ENCODE measurements at places on chromosomes 2 and 18.

DNA sequence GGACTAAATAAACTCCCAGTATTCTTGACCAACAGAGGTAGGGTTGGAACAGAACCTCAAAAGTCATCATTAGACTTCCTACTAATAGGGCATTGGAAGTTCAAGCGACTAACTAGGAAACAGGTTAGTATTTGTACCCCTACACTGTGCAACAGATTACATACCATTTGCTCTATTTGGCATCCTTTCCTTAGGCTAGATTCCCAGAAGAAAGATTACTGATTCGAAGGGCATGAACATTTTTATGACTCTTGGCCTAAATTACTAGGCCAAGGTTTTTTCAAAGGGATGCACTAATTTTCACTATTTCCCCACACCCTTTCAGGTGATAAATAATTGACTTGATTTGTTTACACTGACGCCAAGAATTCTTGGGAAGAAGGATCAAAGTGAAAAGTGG lies 104.8 kb upstream of the CYP1B1 start:
- DNase-seq = no peak

DNA sequence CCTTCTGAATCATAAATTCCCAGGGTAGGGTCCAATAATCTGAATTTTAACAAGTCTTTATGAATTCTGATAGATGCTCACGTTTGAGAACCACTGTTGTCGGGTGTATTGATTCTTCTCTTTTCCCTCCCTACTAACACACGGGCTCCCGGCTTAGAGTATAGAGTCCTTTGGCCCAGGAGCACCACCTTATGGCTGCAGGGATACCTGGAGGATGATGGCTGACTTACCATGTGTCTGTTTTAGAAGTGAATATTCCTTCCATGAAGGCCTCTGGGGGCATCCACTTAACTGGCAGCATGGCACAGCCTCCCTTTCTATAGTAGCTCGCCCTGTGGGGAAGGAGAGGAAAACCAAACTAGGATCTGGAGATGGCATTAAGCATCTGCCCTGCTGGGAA lies 91.7 kb downstream of the CLIP4 start:
- DNase-seq = no peak

GRCh38 chr2:27177441-27178351 lies 28.9 kb downstream of the TCF23 start:
- DNase-seq = no peak

GRCh38 chr2:157194097-157194688 lies 63.3 kb upstream of the GALNT5 start:
- DNase-seq = no peak

GRCh38 chr2:165535471-165535870 lies 66.0 kb downstream of the CSRNP3 start:
- no peak for DNase-seq

DNA sequence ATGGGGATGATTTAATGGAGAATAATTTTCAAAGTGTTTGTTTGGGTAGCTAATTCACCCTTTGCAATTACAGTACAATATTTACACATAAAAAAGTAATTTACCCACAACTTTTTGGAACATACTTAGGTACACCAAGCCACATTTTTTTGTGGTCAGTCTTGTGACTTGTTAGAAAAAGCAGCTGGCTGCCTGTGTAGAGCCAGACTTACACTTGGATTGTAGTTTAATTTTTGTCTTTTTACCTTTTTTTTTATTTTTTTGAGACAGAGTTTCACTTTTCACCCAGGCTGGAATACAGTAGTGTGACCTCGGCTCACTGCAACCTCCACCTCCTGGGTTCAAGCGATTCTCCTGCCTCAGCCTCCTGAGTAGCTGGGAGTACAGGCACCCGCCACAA lies 45.4 kb downstream of the RALBP1 start:
- no peak for DNase-seq

DNA sequence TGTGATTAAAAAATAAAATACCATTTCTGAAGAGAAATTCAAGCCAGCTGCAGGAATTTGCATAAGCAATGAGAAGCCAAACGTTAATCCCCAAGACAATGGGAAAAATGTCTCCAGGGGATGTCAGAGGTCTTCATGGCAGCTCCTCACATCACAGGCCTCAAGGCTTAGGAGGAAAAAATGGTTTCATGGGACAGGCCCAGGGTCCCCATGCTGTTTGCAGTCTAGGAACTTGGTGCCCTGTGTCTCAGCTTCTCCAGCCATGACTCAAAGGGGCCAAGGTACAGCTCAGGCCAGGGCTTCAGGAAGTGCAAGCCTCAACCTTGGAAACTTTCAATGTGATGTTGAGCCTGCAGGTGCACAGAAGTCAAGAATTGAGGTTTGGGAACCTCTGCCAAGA lies 1428.4 kb upstream of the CDH2 start:
- no peak for DNase-seq

GRCh38 chr2:23561088-23561487 lies 176.1 kb downstream of the KLHL29 start:
- no peak for DNase-seq

GRCh38 chr2:209624192-209624938 lies 147.3 kb upstream of the UNC80 start:
- DNase-seq = no peak

DNA sequence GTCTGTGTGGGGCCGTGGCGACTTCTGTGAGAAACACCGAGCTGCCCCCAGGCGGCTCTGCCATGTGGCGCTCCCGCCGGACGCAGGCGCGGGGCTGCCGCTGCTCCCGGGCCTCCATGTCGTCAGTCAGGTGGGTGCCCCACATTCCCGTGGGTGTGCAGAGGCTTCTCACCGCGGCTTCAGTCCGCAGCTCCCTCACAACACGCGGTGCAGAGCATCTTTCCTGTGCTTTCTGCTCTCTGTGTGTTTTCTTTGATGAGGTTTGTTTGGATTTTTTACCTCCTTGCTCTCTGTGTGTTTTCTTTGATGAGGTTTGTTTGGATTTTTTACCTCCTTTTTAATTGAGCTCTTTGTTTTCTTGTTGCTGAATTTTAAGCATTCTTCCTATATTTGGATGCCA lies 13.0 kb downstream of the AQP12A start:
- DNase-seq = no peak

- DNase-seq = no peak
These were observed 105.5 kb downstream of the RTP5 start for GRCh38 chr2:241974851-241975592.

DNA sequence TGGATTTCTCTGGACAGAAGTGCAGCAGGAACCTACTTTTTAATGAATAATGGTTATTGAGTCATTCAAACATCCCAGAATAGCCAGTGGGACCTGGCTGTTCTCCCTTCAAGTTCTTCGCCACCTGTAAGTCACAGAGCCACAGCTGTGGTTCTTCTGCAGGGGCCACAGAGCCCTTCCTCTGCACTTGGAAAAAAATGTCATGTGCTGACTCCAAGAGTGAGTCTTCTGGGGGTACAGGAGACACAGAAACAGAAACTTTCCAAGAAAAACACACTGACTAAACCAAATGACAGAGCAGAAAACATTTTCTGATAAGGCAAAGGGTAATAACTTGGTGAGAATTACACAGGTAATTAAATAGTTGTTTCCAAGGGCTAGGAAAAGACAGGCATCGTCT lies 68.7 kb upstream of the FN1 start:
- DNase-seq = no peak

DNA sequence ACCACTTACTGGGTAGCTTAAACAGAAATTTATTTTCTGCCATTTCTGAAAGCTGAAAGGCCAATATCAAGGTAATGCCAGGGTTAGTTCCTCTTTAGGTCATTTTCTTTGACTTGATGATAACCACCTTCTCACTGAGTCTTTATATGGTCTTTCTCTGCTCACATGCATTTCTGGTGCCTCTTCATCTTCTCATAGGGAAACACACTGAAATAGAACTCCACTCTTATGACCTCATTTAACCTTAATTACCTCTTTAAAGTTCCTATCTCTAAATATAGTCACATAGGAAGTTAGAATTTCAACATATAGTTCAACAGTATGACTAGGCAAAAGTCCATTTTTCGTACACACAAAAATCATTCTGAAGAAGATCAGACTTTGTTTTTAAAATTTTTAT lies 616.8 kb upstream of the VRK2 start:
- no peak for DNase-seq

GRCh38 chr2:143452817-143453451 lies 323.7 kb downstream of the ARHGAP15 start:
- DNase-seq = peak; percentile 19

DNA sequence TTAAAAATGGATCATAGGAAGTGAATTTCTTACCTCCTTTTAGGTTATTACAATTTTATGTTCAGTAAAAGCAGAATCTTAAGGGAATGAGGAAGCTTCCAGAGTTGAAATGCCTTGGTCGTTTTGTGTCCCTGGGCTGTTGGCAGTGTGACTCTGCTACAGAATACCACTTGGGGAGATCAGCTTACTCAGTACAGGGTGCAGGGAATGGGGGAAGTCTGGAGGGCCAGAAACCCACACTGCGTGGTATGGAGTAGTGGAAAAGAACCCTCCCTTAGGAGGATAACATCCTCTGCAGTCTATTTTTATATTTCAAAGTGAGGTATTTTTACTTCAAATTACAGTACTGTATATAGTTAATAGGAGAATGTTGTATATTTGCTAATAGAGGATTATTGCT lies 51.1 kb downstream of the R3HDM1 start:
- no peak for DNase-seq

- no peak for DNase-seq
These were observed 9.7 kb downstream of the STK39 start for GRCh38 chr2:168237741-168238140.

DNA sequence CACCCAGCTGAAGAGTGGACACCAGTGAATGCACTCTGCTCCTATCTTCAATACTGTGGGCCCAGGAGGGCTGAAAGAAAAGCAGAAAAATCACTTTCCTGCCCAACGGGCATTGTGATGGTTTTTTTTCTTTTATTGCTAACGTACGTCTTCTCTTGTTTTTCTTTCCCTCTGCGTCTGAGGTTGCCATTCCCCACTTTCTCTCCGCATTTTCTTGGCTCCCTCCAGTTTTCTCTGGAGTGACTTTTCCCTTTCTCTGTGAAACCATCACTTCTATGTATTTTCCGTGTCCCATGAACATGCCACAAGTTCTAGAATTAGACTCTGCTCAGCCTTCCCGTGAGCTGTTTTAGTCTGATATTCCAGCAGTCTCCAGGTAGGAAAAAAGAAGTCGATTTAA lies 169.2 kb downstream of the BCL2 start:
- DNase-seq = no peak

GRCh38 chr2:85669549-85669948 lies 1.6 kb upstream of the SFTPB start:
- DNase-seq = no peak

- DNase-seq = no peak
These were observed 232.6 kb upstream of the SKOR2 start for GRCh38 chr18:47484068-47484467.

DNA sequence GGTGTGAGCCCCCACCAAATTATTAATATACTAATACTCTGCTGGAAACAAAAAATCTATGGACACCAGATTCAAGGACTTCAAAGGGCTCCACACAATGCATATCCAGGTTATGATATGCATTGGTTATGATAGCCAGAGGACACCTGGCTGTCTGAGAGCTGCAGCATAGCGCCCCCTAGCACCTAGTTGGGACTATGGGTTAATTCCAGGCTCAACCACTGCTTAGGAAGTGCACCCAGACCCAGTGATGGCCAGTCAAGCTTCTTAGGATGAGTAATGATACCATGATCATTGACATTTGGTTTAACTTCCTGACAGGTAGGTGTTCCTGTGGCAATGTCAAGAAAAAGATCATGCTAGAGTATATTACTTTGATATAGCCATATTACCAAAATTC lies 3.8 kb upstream of the FRZB start:
- DNase-seq = no peak

- peak; percentile 59 for DNase-seq
These were observed 36.8 kb upstream of the WIPF1 start for GRCh38 chr2:174634130-174635014.

DNA sequence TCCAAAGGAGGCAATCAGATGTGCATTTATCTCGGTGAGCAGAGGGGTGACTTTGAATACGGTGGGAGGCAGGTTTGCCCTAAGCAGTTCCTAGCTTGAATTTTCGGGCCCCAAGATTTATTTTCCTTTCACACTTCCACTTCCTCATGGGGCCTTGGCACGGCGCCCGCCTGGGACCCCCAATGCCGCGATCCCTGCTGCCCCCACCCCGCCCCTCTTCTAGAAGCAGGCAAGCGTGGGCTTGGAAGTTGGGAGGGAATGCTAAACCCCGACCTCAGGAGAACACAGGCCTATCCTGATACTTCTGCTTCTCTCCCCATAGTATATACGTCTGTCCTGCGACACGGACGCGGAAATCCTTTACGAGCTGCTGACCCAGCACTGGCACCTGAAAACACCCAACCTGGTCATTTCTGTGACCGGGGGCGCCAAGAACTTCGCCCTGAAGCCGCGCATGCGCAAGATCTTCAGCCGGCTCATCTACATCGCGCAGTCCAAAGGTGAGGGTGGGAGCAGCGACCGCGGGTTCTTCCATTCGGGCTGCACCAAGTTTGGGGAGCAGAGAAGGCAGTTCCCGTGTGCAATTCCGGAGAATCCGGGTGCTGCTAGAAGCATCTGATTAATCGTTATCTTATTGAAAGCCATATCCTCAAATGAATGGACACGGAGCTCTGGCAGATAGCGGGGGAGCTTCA lies 21.6 kb downstream of the TRPM8 start:
- no peak for DNase-seq

DNA sequence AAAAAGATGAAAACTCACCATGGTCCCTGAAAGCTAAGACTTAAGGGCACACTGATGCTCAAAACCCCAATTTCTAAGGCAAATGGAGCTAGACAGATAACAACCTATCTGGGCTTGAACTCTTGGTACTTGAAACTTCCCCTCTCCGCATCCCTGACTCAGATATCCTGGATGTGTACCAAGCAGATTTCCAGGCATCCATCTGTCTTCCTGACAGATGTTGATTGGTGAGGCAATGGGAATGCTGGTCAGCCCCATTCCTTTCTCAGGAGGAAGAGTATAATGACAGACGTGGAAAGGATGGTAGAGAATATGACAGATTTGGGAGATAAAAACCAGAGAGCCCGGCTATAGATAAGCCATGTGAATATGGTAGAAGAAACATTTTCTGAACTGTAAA lies 69.2 kb downstream of the ADD2 start:
- DNase-seq = no peak

DNA sequence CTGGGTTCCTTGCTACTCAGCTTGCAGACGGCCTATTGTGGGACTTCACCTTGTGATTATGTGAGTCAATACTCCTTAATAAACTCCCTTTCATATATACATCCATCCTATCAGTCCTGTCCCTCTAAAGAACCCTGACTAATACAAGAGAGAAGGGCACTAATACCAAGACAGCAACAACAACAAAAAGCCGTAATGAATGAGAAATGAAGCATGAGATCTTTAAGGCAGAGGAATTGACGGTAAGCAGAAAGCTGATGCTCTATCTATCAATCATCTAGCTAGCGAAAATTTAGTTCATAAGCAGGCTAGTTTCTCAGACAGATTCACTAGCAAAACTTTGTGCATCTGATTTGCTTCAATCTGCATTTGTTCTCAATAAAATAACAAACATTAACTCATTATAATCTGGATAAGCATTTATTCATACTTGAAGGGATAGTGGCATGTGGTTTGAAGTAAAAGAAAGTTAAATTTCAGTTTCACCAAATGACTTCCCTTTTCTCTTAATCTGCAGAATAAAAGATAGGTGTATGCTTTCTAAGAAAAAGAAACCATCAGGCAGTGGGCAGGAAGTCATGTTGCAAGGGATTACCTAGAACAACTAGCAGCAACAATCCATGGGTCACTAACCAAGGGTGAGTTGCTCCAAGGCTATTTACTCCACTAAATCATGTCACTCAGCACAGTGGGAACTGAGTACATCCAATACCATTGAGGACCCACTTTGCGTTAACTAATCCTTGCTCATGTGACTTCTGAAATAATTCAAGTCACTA lies 376.5 kb downstream of the TMEM182 start:
- no peak for DNase-seq
